ENCODE measurements at places on chromosomes 12 and 14.

GRCh38 chr12:116719731-116720528 lies 17.9 kb downstream of the SPRING1 start:
- DNase-seq = no peak

GRCh38 chr12:131147894-131148293 lies 194.2 kb downstream of the ADGRD1 start:
- DNase-seq = no peak

DNA sequence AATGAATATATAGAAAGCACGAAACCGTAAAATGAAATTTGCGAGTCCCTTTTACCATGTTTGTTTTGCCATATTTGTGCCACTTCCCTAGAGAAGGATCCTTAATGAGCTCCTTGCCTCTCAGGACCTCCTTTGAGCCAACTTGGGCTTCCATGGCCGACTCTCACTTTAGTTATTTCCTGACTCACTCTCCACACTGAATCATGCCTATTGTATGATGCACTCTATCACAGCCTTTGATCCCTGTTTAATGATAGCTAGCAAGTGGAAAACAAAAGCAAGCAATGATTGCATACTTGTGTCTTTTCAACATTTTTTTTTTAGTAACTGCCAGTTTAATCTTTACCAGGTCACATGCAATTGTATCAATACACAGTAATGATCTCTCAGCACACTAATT lies 153.2 kb downstream of the CCER1 start:
- peak; percentile 15 for DNase-seq

DNA sequence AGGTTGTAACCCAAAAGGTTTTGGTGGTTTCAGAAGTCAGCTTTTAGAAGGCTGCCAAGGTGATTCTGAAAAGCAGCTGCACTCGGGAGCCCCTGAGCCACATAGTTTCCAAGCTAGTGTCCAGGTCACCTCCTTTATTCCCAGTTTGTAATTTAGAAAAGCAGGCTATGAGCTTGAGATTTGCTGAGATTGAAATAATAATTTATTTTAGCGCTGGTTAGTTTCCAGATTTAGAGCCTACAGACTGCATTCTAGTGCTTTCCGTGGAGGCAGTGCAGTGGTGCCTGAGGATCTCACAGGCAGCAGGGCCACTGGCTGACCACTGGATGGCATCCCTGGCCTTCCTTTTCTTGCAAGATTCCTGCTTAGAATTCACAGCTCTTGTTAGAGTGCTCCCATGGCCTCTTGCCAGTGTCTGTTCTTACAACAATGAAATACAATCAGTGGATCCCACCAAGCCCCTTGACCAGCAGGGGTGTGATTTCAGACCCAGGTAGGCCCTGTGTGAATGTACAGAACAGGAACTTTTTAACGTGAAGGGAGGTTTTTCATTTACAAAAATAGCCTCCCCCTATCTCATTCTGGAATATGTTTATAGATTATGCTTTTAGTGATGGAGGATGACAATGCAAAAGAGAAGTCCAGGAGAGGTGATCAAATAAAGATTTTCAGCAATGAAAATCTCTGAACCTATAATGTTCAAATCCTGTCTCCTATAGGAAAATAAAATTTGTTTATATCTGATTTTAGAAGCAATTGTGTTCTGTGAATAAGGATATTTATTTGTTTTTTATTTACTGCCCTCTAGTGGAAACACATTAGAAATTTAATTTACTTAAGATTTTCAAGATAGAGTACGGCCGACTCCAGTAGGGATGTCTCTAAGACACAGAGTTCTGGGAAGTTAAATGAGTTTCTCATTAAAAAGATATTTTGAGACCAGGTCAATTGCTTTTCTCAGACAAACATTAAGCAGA lies 362.1 kb upstream of the STXBP6 start:
- DNase-seq = no peak

- no peak for DNase-seq
Observed at GRCh38 chr14:20477211-20477876, 8.1 kb downstream of the PNP start.

GRCh38 chr14:52153939-52154338 lies 85.1 kb upstream of the NID2 start:
- DNase-seq = no peak

DNA sequence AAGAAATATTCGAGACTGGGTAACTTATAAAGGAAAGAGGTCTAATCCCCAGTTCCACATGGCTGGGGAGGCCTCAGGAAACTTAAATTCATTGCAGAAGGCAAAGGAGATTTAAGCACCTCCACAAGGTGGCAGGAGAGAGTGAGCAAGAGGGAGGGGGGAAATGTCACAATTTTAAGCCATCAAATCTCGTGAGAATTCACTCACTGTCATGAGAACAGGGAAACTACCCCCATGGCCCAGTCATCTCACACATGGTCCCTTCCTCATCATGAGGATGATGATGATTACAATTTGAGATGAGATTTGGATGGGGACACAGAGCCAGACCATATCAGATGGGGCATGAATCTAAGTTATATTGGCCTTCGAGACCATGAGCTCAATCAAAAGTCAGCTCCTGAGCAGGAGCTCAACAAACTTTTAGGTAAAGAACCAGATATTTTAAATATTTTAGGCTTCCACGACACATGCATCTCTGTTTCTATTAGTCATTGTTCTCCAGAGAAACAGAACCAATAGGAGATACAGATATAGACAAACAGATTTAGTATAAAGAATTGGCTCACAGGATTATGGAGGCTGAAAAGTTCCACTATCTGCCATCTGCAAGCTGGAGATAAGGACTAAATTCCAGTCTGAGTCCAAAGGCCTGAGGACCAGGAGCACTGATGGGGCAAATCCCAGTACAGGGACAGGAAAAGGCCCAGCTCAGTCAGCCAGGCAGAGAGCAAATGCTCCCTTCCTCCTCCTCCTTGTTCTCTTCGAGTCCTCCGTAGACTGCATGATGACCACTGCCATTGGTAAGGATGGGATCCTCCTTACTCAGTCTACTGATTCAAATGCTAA lies 24.9 kb downstream of the DGLUCY start:
- DNase-seq = no peak

GRCh38 chr12:111099186-111099585 lies 178.8 kb upstream of the MYL2 start:
- no peak for DNase-seq

DNA sequence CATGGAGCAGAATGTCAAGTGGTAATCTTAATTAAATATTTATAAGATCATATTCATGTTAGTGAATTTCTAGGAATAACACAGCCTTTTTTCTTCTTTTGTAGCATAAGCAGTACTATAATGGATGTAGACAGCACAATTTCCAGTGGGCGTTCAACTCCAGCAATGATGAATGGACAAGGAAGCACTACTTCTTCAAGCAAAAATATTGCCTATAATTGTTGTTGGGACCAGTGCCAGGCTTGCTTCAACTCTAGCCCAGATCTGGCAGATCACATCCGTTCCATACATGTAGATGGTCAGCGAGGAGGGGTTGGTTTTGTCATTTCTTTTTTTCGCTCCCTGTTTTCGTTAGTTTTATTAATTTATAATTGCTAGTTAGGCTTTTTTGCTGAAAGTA lies 23.1 kb downstream of the AEBP2 start:
- DNase-seq = no peak

DNA sequence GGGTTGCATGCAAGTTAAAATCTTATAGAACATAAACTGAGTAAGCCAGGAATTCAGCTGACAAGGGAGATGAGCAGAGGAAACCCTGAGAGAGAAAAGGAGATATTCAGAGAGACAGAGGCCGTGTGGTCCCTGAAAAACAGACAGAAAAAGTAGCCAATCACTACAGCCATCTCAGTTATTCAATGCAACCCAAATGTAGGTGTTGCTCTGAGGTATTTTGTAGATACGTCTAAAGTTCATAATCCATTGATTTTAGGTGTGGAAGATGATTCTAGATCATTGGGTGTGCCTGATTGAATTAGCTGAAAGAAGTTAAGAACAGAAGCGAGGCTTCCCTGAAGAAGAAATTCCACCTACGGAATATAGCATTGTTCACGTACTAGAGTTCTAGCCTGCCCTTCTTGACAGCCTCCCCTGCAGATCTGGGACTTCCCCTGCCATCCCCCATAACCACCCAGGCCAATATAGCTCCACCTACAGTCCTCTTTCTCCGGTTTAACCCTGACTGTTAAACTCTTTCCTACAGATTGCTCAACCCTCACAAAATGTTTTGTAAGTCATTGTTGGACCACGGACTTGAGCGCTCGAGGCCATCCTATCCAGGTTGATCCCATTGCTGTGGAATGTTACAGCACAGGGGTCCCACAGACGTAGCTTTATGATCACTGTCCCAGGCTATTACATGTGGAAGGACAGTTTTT lies 21.7 kb downstream of the AICDA start:
- no peak for DNase-seq

DNA sequence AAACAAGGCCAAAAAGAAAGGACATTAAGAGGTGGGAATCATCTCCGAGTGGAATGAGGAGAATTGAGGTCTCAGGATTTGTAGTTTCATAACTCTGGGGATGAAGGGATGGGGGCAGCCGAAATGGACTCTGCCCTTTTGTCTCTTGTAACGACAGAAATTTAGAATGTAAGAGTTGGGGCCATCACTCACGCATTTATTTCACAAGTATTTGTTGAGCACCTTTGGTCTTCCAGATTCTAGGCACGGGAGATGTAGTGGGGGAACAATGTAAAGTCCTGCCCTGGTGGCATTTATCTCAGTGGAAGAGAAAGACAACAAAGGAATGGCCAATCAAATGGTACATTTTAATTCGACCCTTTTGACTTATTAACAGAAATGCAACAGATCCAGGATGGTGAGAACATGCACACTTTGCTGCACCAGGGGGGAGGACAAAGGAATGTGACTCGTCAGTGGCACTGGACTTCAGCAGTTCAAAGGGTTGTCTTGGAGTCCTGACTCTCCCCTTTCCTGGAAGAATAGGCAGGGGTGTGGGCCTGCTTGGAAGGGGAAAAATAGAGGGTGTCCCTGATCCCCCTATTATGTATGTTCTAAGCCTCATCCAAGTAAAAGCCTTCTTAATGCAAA lies 102.0 kb downstream of the TMEM30B start:
- no peak for DNase-seq

GRCh38 chr12:5432011-5432400 lies at the start of gene NTF3:
Gene NTF3 (plus strand): TSS chr12:5432108. CDS start chr12:5432325, 217 bp downstream.
- peak; percentile 86 for DNase-seq

DNA sequence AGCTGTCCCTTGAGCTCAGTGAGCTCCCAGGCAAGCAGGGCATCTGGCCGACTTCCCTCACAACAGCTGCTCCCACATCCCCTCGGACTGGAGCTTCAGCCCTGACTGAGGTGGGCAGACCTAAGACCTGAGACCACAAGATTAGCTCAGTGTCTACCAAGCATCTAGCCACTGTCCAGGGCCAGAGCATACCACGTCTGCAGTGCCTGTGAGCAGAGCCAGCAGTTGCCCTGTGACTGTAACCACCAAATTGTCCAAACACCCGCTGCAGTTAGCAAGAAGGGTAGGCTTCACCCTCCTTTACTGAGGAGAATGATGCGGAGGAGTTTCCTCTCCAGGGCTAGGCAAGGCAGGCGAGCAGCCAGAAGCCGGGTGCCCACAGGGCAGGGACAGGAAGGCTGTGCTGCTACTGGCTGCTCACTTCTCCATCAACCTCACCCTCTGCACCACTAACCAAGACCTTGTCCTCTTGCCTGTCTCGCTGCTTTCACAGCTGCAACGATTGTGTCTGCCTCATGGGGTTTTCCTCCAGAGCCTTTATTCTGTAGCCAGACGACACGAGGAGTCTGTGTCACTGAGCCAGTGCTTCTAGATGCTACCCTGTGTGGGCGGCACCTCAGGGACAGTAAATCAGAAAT lies 53.9 kb downstream of the ANAPC7 start:
- DNase-seq = no peak

DNA sequence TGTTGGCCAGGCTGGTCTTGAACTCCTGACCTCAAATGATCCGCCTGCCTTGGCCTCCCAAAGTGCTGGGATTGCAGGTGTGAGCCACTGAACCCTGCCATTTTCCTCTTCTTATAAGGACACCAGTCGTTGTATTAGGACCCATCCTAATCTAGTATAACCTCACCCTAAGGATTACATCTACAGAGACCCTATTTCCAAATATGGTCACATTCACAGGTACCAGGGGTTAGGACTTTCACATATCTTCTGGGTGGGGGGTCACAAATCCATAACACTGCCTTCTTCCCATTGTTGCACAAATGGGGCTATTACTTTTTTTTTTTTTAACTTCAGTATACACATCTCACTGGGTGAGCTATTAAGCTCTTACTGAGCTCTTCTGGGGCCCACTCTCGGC lies 38.6 kb downstream of the ARF6 start:
- no peak for DNase-seq

DNA sequence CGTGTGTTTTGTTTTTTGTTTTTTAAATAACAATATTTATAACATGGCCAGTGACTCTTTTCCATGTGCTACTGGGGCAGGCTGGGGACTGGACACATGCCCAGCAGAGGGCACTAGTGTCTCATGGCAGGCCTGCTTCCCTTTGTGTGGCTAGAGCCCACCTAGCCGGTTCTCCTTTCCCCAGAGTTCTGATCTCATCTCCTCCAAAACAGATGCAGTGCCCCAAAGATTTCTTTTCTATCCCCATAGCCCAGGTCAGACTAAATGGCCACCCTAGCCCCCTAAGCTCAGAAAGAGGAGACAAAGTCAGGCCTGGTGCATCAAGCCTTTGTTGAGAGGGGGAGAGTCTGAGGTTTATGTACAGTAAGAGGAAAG lies 21.2 kb downstream of the PRPF40B start:
- DNase-seq = peak; percentile 91
